ENCODE measurements at places on chromosomes 5 and 9. TPM values are rescaled to one million over a fixed set of nuclear protein-coding genes. Genes with fewer than 3 reads are reported as not detected.

DNA sequence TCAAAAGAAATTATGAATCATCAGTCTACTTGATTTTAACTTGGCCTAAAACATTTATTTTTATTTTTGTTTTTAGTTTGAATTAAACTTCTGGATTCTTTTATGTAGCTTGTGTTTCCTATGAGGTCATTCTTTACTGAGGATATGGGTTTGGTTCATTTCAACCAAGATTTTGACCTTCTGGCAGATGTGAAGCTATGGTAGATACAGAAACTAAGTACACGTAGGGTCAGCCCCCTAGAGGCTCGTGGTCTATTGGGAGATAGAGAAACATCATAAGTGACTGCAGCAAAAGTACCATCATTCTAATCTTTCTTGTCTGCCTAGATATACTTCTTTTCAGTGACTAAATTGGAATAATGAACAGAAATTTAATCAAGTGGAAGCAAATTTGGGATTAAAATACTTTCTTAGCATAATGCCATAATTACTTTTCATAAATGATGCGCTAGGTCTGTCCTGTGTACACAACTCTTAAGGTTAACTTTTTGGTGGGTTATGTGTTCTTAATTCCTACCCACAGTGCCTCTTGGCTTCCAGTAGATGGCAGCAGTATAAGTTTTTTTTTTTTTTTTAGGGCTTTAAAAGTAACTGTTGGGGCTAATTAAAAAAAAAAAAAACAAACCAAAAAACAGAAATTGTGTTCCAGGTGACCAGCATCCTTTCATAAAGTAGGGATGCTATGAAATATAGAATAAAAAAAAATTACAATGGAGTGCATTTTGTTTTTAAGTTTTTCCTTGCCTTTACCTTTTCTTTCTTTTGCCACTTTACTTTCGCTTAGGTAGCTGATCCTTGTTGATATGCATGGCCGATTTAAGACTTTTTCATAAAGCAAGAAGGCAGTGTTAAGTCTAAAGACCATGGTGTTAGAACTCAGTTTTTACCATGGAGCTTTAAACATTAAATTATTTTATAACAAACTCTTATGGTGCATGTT, 49.9 kb downstream of the LRRTM2 start:
- H3K36me3 ChIP-seq: peaks cover 25% of the 10 kb centered on the region
- H3K4me1 ChIP-seq: 0 out of 2 replicates have a peak, but pooled peaks cover 2% of the 10 kb centered on the region
- H3K27me3 ChIP-seq: no peaks in the 10 kb centered on the region
- no peak overlapping the region for H3K27ac ChIP-seq
- H3K4me3 ChIP-seq: no peak overlapping the region

- no peaks in the 10 kb centered on the region for H3K27me3 ChIP-seq
- peaks cover 27% of the 10 kb centered on the region for H3K4me1 ChIP-seq
- peak overlapping the region; percentile 51 for H3K27ac ChIP-seq
These were observed 1.7 kb upstream of the NTMT1 start for GRCh38 chr9:129624168-129624759.

GRCh38 chr9:91084896-91085516, 276.7 kb downstream of the AUH start:
- no peak for DNase-seq
- no peaks in the 10 kb centered on the region for H3K27me3 ChIP-seq
- H3K27ac ChIP-seq: no peak overlapping the region
- H3K36me3 ChIP-seq: no peaks in the 10 kb centered on the region
- H3K4me3 ChIP-seq: no peak overlapping the region

DNA sequence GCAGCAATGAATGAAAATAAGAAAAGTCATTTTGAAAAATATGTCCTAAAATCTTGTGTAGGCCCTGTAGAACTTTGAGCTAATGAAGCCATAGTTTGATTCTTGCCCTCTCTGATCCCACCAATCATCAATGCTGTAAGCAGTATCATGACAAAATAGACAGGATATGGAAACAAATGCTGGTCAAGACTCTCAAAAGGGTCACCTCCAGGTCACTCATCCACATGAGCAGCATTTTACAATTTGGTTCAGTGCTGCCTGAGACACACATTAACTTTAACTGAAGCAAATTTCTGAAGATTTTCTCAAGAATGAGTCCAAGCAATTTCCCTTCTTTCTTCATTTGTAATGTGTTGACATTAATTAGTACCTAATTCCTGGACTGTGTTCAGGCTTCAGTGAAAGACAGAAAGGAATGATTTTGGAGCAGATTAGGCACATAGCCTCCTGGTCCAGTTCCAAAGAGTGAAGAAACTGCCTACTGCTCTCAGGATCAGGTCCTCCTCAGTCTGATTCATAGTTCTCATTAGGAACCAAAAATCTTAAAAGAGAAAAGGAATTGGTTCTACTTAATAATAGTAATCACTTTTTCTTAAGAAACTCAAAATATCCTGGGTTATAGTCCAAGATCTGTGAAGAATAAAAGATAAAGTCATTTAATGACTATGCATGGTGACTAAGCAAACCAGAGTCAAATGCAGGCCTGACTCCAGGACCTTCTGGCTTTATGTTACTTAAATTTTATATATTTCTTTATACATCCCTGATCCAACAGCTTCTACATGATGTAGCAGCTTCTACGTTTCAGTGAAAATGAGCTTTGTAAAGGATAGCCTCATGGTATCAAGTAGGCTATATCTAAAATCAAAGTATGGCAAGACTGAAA, 192.1 kb upstream of the RGMB start:
- peak; percentile 57 for DNase-seq
- no peak overlapping the region for H3K27ac ChIP-seq
- no peaks in the 10 kb centered on the region for H3K27me3 ChIP-seq
- no peaks in the 10 kb centered on the region for H3K36me3 ChIP-seq
- H3K4me3 ChIP-seq: no peak overlapping the region

GRCh38 chr5:122478741-122479442, 166.9 kb downstream of the SNCAIP start:
- DNase-seq: peak; percentile 74
- H3K36me3 ChIP-seq: no peaks in the 10 kb centered on the region
- peaks cover 2% of the 10 kb centered on the region for H3K4me1 ChIP-seq
- no peaks in the 10 kb centered on the region for H3K27me3 ChIP-seq
- H3K4me3 ChIP-seq: no peak overlapping the region
- H3K27ac ChIP-seq: no peak overlapping the region

GRCh38 chr9:120974181-120974580, 47.6 kb upstream of the TRAF1 start:
- no peak overlapping the region for H3K4me3 ChIP-seq
- no peak for DNase-seq
- peaks cover 5% of the 10 kb centered on the region for H3K4me1 ChIP-seq
- H3K36me3 ChIP-seq: no peaks in the 10 kb centered on the region

DNA sequence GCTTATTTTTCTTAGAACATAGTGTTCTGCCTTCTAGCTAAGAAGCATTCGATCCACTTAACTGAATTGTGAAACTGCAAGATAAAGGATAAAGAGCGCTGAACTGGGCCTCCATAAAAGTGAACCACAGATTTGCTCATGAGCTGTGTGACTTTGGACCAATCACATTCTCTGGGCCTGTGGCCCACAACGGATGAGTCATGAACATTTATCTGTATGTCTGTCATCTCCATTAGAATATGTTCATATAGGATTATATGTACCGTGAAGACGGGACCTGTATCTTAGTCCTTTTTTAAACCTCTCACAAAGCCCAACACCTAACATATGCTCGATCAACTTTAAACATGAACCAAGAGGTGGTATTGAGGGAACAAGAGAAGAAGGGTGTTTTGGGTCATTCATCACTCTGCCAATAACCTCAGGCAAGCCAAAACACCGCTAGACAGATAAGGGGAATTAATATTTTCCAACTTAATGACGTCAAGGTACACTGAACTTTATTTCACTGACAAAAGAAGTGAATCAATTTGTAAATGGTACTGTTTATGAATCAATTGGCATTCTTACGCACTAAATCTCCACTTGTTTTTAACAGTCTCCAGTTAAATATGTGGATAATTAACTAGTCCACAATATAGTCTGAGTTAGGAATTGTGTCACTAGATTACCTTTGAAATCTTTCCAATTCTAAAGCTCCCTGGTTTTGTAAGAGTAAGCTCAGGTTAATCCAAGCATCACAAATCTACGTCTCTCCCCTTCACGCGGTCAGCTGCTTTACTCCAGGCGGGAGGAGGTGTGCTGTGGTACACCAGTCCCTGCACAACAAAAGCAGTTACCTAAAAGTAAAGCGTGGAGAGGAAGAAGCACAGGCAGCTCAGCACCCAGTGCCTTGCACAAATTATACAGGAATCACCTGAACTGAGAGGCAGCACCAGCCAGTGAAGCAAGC, 1.6 kb downstream of the TMEM245 start:
- no peaks in the 10 kb centered on the region for H3K36me3 ChIP-seq
- H3K27me3 ChIP-seq: no peaks in the 10 kb centered on the region
- peak overlapping the region; percentile 84 for H3K4me3 ChIP-seq
- H3K4me1 ChIP-seq: peaks cover 5% of the 10 kb centered on the region
- peak; percentile 89 for DNase-seq

GRCh38 chr5:14745753-14746152, 81.2 kb downstream of the OTULIN start:
- no peak overlapping the region for H3K27ac ChIP-seq
- DNase-seq: no peak
- H3K4me3 ChIP-seq: no peak overlapping the region
- H3K36me3 ChIP-seq: peaks cover 2% of the 10 kb centered on the region

DNA sequence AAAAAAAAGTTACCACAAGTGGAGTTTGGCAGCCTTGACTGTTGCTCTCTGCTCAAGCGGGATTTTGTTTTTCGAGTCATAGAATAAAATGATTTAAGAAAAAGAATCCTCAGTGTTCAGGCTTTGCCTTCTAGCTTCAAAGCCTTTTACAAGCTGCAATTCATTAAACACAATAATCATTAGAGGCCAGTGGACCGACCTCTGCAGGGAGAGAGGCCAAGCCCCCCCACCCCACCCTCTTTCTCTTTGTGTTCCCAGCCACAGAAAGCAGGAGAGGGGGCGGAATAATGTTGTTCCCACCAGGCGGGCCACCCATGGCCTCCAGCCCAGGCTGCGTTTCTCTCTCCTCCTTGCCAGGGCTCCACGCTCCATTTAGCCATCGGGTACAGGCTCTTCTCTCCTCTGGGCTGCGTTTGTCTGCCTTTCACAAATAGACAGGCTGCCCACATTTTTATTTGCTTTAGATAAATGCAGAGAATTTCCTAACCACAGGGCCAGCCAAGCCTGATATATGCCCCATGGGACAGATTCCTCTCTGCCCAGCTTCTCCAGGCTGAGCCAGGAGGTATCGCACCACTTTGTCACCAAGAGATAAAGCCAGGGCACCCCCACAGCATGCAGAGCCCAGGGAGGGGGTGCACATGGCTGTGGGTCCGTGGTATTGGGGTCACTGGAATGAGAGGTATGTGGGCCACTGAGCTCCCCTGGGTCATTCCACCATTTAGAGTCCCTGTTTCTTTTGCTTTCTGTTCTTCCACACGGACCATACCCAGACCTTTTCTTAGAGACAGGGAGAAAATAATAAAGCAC, 318.8 kb downstream of the PIK3R1 start:
- peaks cover 8% of the 10 kb centered on the region for H3K4me1 ChIP-seq
- no peak overlapping the region for H3K27ac ChIP-seq
- DNase-seq: no peak
- H3K27me3 ChIP-seq: no peaks in the 10 kb centered on the region
- no peak overlapping the region for H3K4me3 ChIP-seq

- peak overlapping the region; percentile 71 for H3K4me3 ChIP-seq
- peaks cover 5% of the 10 kb centered on the region for H3K36me3 ChIP-seq
- H3K4me1 ChIP-seq: peaks cover 12% of the 10 kb centered on the region
- DNase-seq: no peak
- peak overlapping the region; percentile 88 for H3K27ac ChIP-seq
These were observed 158.1 kb downstream of the C9orf152 start for GRCh38 chr9:110049699-110050450.

DNA sequence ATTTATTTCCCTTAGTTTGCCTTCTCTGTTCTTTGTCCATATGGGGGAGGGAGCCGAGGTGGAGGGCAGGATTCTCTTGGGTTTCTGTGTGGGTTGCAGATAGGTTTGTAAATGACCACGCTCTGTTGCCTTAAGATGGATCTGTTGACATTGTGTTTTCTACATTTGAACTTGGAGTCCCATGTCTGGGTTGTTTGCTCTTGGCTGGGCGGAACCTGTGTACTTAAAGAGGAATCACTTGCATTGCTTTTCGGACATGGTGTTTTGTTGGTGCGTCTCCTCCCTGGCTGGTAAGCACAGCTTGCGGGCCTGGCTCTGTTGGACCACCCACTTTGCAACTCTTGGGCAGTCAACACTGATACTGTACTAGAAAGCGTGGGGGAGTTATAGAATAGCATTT, 45.9 kb downstream of the EHMT1 start:
- H3K4me3 ChIP-seq: no peak overlapping the region
- no peak overlapping the region for H3K27ac ChIP-seq
- H3K36me3 ChIP-seq: peaks cover 6% of the 10 kb centered on the region
- no peak for DNase-seq

SPINK6 gene
- not detected for total RNA-seq

PCDHGA12 gene
- total RNA-seq: 9.7 TPM

SLC4A9 gene
- not detected for total RNA-seq

KIAA0825 gene
- 3.9 TPM for total RNA-seq

LCN9 gene
- total RNA-seq: not detected

CCDC187 gene
- not detected for total RNA-seq
